HFFc6 (cell line): ENCODE measurements at places on chromosomes 4 and X. TPM values are rescaled to one million over a fixed set of nuclear protein-coding genes. Genes with fewer than 3 reads are reported as not detected.

MYOZ2 gene
- 0.28 and 0.83 TPM in 2 replicates for total RNA-seq

STAP1 gene
- total RNA-seq = not detected in 3 replicates

AFAP1 gene
- total RNA-seq = 104 and 108 TPM in 2 replicates

HPGDS gene
- not detected in 3 replicates for total RNA-seq

DOK7 gene
- not detected in 3 replicates for total RNA-seq

ZNF81 gene
- 5.6 to 8.1 TPM (median 7.1 TPM) in 3 replicates for total RNA-seq

KDR gene
- total RNA-seq = not detected in 3 replicates
